ENCODE measurements at places on chromosomes 2 and 18.

DNA sequence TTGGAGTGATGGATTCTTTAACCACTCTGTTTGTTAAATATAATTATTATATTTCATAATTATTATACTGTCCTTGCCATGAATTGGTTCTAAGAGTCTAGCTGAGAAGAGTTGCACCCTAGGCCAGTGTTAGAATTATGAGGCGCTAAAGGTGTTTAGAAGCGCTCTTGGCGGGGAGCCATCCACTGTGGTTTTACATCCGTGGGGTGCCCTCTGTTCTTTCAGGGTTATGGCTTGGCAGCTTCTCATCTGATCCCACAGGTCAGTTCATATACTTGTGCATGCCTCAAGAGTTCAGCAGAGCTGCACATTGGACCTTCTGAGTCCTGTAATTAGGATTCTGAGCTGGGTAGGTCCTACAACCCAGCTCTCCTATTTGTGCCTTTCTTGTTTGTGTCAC is 9.1 kb downstream of the ASAP2 start:
- no peak for DNase-seq

DNA sequence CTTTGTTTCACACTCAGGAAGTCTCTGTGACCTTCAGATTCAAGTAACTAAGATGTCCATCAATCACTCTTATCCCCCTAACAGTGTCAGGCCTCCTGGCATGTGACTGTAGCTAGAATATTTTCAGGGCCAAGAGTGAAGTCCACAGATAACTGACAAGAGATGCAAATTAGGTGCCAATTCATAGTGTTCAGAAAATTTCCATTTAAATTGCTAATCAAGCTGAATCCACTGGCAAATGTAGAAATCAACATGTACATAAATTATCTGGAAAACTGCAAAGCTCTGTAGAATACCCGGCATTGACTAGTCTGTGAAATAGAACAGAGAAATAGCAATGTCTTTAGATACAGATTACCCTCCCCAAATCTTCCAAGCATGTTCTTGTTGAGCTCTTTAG is 38.6 kb upstream of the ARL4C start:
- DNase-seq: no peak

DNA sequence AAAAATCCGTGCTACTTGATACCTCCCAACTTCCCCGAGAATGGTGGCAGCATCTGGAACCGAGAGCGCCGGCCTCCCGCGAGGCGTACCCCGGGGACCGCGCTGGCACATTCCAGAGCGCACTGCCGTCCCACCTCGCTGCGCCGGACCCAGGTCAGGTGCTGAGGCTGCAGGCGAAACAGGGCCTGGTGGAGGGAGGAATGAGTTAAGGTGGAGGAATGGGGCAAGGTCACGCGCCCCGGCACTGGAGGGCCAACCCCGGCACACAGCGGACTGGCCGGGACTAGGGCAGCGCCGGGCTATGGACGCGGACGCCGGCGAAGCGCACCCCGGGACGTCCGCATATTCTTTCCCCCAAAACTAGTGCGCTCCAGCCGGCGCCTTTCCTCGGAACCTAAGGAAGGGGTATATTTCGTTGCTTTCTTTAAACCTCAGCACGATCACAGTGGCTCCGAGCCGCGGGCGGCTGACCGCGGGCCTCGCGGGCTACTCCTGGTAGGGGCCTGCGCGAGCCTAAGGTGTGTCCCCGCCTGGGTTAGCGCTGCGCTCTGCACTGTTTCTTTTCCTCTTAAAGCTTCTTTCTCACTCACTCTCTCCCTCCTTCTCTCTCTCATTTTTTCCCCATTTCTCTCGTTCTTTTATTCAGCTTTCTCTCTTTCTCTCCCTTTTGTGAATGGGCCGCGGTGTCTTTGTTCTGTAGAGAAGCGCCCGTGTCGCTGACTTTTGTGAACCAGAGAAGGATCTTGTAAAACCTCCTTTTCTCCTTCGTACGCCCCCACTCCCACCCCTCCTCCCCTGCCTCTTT is 2.1 kb upstream of the OTX1 start:
- DNase-seq: no peak

GRCh38 chr18:34261865-34262780 is 37.4 kb upstream of the NOL4 start:
- no peak for DNase-seq

All from stimulated activated CD8-positive, alpha-beta memory T cell treated with anti-CD3 and anti-CD28 coated beads, Interleukin-2, amount 100 ng/mL, for 48 hours (primary cell).